ENCODE measurements at places on chromosomes 3 and 15.

- DNase-seq: no peak
These were observed 39.7 kb downstream of the ABTB1 start for GRCh38 chr3:127712461-127712860.

DNA sequence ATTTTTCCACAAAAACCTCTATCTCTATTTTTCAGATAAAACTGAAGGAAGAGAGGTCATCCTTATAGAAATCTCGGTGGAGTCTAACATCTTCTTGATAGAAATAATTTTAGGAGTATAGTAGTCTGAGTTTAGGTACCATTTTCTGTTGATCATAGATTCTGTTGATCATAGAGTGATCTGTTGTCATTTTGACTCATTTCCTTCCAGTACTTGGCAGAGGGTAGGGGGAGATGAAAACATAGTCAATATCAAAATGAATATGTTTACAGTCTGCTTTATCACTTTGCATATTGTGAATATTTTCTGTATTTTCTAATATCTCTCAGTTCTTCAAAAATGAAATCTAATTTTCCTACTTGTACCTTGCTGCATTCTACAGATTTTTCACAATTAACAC, 353.4 kb downstream of the FEZF2 start:
- DNase-seq: no peak

DNA sequence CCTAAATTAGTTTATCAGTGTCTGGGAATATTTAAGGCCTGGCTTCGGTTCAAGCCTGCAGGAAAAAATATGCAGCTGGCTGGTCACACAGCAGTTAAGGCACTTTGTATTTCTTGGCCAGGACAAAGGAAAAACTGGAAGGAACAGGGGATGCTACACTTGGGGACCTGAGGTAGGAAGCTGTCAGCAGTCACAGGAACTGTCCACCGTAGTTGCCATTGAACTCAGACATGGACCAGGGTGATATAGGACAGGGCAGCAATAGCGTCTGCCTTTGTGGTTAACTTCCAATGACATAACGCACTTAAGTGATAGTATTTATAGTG, 49.1 kb downstream of the NR1D2 start:
- DNase-seq: no peak

DNA sequence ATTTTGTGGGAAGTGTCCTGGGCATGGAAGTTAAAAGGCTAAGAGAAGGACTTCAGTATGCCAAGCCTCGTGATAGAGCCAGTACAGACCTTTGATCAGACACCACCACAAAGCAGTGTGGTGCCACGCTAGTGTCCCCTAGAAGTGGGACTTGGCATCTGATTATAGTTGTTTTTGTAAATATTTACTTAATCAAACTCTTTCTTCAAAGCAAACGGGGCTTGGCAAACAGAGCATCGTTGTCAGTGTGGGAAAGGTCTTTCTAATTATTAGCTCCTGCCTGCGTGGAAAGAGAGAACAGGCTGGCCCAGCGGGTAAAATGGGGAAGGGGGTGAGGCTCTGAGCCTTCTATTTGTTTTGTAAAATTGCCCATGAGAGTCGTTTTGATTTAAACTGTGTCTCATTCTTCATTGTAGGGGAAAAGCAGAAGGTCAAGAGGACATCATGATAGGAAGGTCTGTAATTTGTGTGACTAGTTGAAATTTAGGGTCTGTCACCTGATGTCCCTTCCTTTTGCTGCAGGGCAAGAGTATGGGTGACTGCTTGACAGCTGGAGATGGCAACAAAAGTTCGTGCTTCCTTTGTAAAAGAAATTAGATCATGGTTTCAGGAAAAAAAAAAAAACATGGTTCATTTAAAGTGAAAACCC, 105.0 kb downstream of the IQCH start:
- no peak for DNase-seq

DNA sequence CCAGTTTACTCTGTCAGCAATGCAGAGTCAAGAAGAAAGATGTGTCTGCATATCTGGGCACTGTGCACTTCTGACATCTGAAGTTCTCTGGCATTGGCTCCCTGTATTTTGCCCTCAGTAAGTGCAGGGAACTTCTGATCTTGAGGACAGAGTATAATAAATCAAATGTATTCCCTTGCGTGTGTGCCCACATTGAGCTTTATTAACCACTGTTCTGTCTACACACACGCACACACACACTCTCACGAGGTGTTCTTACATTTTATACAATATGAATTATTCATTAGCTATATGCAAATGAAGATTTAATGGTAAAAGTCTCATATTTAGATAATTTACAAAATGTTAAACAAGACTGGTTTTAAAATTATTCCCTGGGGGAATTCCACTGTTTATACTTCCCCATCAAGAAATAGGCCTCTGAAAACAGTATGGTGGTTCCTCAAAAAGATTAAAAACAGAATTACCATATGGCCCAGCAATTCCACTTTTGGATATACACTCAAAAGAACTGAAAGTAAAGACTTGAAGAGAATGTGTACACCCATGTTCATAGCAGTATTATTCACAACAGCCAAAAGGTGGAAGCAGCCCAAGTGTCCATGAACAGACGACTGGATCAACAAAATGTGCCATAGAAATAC, 24.6 kb upstream of the ANPEP start:
- DNase-seq: no peak

DNA sequence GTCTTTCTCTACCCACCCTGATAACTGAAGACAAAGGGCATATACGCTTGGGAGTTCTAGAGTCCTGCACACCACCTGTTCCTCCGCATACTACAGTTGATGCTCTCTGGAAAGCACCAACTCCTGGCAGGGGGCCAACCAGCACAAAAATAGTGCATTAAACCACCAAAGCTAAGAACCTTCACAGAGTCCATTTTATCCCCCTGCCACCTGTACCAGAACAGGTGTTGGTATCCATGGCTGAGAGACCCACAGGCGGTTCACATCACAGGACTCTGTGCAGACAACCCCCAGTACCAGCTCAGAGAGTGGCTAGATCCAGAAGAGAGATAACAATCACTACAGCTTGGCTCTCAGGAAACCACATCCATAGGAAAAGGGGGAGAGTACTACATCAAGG, 114.4 kb upstream of the POU1F1 start:
- DNase-seq: no peak

- DNase-seq: no peak
These were observed at the start of gene IQCF6 for GRCh38 chr3:51779137-51779536. Gene IQCF6 (minus strand): TSS chr3:51779237. CDS start chr3:51779224, 13 bp downstream.

DNA sequence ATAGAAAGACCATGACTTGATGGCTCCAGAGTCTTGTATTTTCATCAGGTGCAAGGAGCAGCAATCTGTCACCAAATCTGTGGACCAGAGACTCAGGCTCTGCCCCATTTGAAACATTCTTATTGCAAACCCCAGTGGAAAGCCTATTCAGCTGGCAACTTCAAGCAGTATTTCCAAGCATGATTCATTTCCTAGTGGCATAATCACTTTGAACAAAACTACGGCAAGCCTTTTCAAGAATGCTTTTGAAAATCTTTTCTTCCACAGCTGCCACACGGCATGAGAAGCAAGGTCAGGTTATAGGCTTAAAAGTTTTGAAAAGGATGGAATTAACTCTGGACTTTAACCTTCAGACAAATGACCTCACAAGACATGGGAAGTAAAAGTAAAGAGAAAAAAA, 122.0 kb upstream of the BFSP2 start:
- no peak for DNase-seq

DNA sequence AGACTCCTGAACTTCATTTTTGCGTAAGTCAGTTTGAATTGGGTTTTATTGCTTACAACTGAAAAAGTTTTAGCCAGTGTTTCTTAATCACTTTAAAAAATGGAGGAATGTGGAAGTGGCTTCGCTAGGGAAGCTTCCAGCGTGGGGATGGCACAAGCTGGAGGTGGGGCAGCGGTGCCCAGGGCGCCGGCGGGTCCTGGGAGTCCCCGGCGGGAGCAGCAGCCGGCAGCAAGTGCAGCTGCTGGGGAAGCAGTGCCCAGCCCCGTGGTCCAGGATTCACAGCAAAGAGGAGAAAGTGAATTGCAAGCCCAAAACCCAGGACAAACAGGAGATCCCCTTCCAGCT, 301.8 kb upstream of the PROK2 start:
- peak; percentile 78 for DNase-seq

DNA sequence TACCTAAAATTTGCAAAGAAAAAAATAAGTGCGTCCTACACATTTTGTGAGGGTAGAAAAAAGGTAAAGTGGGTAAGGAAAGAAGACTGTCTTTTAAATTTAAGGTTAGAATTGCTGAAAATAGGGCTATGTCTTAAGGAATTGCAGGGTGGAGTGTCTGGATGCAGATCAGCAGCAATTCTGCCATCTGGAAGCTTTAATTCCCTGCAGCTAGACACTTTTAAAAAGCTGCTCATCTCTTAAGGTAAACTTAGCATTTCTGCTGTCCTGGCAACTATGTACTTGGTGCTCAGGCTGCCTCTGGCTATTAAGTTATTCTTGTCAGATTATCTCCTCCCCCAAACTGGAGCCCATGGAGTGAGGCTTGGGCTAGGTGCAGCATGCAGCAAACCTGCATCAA, 420.2 kb downstream of the SI start:
- DNase-seq: no peak

- DNase-seq: no peak
These were observed 1458.4 kb upstream of the CADM2 start for GRCh38 chr3:83500422-83500821.

- DNase-seq: no peak
These were observed 379.0 kb upstream of the TPRG1 start for GRCh38 chr3:188792793-188793192.

- DNase-seq: no peak
These were observed 4.9 kb upstream of the PAK6 start for GRCh38 chr15:40233727-40234577.

DNA sequence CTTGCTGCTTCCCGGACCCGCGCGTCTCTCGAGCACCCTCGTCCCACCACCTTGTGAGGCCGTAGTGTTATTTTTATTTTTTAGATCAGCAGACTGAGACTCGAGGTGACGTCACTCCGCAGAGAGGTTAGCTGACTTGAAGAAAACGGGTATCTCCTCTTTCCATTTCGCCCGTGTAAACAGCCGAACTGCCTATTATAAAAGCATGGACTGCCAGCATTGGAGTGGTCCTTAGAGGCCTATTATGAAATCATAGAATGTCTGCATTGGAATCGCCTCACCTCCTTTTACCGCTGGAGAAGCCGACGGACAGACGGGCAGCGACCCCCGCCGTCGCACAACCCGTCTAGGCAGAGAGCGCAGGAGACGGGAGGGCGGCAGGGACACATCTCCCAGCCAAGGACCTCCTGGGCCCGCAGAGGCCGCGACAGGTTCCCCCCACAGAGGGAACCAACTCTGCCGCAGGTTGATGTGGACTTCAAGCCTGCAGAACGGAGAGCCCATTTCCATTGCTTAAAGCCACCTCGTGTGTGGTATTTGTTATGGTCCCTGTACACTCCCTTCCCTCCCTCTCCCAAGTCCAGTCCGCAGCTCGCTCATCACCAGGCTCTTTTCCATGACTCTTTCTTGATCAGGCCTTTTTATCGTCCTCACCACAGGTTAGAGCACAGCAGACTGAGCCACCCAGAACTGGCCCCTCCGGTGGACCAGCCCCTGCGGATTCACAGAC, 540 bp upstream of the PPP1R2 start:
- DNase-seq: no peak

All from AML-193 (cell line).